ENCODE measurements at places on chromosomes 5 and 9.

- DNase-seq = no peak
These were observed 146.4 kb downstream of the GCNT1 start for GRCh38 chr9:76605321-76605900.

- DNase-seq = no peak
These were observed 98.9 kb downstream of the CSNK1G3 start for GRCh38 chr5:123610665-123611405.

DNA sequence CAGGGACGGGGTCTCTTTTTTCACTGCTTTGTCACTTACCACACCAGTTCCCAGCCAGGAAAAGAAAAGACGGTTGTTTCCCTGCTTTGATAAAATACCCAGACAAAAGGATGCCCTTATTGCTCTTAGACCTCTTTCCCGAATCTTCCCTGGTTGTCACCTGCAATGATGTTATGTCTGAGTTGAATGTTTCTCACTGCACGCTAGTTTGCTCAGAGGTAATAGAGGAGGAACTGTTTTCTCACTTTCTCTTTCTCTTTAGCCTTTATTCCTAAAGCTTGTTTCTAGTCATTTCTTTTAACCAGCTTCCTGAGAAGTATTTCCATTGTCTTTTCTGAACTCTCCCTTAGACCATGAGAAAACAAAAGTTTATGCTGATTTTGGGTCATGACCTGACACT is 32.9 kb downstream of the ACER2 start:
- DNase-seq = no peak

DNA sequence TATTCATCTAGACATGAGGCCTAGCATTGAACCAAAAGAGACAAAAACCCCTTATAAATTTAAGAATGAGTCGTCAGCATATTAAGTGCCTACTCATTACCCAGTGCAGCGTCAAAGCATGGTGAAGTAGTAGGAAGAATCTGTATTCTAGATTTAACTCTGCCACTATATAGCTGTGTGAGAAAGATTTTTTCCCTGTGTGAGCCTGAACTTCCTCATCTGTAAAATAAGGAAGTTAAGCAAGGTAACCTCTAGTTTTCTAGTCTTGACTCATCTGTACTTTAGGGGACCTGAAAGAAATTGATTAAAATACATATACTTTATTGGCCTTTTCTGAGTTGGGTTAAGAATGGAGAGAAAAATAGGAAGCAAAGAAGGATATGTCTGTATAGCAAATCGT is 82.1 kb upstream of the RUSC2 start:
- no peak for DNase-seq

DNA sequence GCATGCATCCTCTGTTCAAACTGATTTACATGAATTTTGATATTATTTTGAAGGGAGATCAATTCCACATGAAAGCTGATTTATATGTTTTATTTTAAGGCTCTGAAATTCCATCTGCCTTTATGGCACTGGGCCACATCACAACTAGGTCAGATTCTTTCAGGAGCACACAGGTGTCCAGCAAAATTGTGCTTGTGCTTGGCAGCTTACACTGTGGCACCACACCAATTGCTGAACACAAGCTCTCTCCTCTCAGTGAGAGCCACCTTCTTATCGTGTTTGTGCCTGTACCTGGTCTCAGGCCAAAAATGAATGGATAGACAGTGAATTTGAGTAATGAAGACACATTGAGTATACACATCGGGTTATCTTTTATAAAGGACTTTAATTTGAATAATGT is 200.4 kb downstream of the CDH10 start:
- no peak for DNase-seq

DNA sequence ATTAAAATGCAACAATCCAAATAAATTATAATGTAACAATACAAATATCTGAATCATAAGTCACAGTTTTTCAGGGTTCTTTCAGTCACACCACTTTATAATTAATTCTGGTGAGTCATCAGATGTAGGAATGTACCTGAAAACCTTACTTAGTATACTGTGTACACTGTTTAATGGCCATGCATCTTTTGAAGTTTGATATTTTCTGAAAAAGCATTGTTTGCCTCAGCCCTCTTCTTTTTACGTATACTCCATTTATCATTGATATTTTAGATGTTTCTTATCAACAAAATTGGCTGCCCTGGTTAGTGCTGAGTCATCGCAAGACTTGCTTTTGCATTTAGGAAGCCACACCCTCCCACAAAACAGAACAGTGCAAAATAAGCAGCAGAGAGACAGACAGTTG is 218.6 kb downstream of the PJA2 start:
- no peak for DNase-seq

DNA sequence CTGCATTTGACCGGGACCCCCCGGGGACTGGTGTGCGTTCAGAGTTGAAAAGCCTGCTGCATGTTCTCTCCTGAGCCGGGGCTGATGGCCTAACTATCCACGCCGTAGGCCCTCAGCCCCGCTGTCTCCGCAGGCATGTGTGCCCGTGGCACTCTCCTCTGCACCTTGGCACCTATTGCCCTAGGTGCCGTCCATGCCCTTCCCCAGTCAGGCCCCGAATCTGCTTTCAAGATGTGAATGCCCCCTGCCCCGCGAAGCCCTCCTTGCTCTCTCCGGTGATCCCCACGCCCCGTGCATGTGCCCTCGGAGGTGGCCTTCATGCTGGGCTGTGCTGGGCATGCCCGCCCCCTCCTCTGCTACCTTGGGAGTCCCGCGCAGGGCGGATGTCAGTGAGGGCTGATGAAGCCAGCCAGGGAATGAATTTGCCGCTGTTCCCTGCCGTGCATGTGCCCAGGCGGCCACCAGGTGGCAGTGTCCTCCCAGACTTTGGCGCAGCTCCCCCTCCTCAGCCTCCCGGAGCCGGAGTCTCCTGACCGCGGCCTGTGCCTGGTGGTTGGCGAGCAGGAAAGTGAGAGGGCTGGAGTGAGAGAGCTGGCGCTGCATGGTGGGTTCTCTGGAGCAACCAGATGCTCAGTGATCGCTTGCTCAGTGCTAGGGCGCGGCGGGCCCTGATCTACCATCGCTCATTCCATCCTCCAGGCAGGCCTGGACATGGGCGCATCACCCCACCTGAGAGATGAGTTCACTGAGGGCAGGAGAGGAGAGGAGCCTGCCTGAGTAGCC is 112.9 kb upstream of the LMX1B start:
- peak; percentile 46 for DNase-seq

DNA sequence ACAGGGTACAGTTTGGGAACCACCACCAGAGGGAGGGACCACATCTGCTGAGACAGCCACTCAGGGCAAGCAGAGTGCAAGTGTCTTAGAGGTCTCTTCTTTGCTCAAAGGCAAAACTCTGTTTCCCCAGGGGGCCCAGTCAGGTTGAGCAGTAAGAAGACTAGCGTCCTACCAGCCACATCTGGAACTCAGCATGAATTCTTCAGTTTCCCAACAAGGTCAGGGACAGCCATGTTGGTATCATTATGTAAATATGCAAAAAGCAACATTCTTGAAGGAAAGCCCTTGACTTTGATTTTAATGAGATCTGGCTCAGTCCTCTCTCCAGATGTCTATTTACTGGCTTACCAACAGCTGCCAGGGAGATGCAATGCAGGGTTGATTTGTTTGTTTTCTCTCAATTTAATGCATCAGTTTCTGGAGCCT is 46.7 kb downstream of the TGFBI start:
- DNase-seq = no peak

- DNase-seq = no peak
These were observed 69.5 kb downstream of the GRIA1 start for GRCh38 chr5:153559926-153560325.

DNA sequence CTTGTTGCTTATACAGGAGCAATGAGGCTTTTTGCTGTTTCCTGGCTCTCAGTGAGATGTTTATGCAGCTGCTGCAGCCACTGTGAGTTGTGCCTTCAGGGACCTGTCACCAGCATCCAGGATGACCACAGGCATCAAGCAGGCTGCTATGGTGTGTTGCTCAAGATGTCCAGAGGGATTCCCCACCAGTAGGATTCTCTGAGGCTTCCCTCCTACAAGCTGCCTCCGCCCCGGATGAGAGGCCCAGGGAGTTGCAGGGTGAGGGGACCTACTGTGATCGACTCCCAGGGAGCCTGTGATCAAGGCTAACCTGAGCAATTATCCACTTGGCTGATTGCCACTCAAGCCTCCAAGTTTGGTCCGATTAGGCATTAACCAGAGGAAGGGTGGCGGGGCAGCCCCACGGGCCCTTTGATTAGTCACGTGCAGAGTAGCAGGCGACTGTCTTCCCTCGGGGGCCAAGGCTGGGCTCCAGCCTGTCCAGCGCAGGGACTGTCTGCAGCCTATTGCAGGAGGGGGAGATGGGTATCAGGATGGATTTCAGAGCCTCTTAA is 1.8 kb upstream of the FAT2 start:
- no peak for DNase-seq

- no peak for DNase-seq
These were observed 195.8 kb downstream of the ERCC6L2 start for GRCh38 chr9:96071076-96071814.

- no peak for DNase-seq
These were observed 112.1 kb downstream of the ST8SIA4 start for GRCh38 chr5:100790951-100791350.

- no peak for DNase-seq
These were observed 181.2 kb downstream of the PIK3R1 start for GRCh38 chr5:68396722-68397121.

DNA sequence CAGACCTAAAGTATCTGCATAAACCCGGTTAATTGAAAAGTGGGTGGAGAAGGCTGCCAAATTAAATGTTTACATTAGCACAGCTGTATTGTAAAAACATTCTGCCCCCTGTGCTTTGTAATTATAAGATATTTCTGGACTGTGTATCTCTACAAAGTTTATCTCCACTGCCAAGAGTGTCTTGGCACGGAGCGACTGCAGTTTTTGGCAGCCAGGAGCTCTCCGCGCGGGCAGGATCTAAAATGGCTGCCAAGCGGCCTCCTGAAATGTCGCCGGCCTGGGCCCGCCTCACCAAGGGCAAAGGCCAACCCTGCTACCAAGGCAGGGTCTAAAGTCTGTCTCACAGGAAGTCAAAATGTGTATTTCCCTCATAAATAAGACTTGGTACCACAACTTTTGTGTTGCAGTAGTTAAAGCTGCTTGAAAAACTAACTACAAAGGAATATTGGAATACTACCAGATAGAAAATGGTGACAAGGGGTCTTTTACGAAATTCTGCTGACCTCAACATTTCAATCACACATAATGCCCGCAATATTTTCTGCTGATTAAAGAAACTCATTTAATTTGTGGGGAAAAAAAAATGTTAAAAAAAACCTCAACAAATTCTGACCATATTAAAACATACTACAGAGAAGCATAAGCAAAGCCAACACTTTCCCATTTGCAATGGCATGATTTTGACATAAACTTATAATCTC is 110.4 kb downstream of the NFIB start:
- no peak for DNase-seq

GRCh38 chr9:95024097-95024671 is 293.3 kb downstream of the FANCC start:
- no peak for DNase-seq

GRCh38 chr5:85388770-85389169 is 1004.1 kb upstream of the EDIL3 start:
- DNase-seq = no peak

- no peak for DNase-seq
These were observed 19.0 kb downstream of the KIAA1958 start for GRCh38 chr9:112505607-112506006.

GRCh38 chr9:16172796-16173195 is 620.0 kb downstream of the CCDC171 start:
- no peak for DNase-seq

DNA sequence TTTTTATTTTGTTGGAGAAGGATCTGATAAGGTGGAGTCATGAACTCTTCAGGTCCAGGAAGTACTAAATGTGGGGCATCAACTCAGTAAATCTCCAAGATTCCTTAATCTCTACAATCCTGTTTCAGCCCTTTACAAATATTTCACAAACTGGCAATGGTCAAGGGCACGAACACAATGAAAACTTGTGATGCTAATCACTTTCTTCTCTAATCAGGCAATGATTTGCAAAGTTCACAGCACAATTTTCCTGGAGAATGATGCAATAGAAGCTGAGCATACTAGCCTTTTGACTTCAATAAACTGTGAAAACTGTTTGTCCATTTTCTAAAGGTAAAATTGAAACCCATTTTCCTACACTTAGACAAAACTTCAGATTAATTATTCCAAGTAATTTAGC is 16.9 kb downstream of the GDF9 start:
- DNase-seq = no peak

GRCh38 chr5:86679529-86679928 is 61.8 kb downstream of the COX7C start:
- no peak for DNase-seq

DNA sequence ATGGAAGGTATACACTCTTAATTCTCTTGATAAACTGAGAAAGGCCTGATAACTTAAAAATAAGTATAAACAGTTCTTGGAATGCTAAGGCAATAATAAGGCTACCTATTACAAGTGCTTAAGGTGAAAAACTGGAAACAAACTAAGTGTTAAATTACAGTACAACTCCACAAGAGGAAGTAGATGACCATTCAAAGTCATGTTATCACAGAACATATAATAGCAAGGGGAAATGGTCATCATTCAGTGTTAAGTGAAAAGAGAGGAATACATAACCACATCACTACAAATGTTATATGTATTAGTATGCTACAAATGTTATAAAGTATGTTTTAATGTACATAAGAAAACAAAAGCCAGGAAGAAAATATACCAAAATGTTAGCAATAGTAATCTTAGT is 135.9 kb downstream of the CCDC192 start:
- DNase-seq = no peak

DNA sequence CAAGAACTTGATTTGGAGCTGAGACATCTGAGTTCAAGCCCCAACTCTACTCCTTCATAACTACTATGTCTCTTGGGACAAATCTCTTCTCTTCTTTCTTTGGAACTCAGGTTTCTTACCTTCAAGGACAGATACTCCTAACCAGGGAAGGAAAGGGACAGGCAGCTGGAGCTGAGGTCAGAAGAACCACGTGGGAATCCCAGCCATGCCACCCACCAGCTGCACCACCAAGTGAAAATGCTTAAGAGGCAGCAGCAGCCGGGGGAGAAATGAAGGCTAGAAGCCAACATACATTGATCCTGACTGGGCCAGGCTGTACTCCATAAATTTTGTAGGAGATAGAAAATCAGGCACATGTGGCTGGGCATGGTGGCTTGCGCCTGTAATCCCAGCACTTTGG is 9.6 kb upstream of the OR5C1 start:
- no peak for DNase-seq

DNA sequence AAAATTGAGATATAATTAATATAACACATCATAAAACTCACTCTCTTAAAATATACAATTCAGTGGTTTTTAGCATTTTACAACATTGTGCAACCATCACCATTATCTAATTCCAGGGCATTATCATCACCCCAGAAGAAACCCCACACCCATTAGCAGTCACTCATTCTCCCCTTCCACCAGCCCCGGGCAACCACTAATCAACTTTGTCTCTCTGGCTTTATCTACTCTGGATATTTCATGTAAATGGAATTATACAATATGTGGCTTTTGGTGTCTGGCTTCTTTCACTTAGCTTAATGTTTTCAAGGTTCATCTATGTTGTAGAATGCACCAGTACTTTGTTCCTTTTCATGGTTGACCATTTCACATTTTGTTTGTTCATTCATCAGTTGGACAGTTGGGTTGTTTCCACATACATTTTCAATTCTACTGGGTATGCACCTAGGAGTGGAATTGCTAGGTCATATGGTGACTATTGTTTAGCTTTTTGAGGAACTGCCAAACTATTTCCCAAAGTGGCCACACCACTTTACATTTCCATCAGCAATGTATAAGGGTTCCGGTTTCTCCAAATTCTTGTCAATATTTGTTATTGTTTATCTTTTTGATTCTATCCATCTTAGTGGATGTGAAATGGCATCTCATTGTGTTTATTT is 62.4 kb downstream of the MARCHF3 start:
- DNase-seq = no peak

Data from stimulated activated CD8-positive, alpha-beta memory T cell treated with anti-CD3 and anti-CD28 coated beads, Interleukin-7, amount 100 ng/mL, for 24 hours (primary cell).